ENCODE measurements at places on chromosomes 11 and 22.
A peak's percentile ranks its signal among the peaks of the same experiment; 100 is the strongest.

- ATAC-seq = no peak
These were observed 452.7 kb upstream of the CCDC179 start for GRCh38 chr11:23313001-23313400.

- peak; percentile 76 for ATAC-seq
These were observed 70.1 kb upstream of the LDLRAD3 start for GRCh38 chr11:35873721-35874120.

DNA sequence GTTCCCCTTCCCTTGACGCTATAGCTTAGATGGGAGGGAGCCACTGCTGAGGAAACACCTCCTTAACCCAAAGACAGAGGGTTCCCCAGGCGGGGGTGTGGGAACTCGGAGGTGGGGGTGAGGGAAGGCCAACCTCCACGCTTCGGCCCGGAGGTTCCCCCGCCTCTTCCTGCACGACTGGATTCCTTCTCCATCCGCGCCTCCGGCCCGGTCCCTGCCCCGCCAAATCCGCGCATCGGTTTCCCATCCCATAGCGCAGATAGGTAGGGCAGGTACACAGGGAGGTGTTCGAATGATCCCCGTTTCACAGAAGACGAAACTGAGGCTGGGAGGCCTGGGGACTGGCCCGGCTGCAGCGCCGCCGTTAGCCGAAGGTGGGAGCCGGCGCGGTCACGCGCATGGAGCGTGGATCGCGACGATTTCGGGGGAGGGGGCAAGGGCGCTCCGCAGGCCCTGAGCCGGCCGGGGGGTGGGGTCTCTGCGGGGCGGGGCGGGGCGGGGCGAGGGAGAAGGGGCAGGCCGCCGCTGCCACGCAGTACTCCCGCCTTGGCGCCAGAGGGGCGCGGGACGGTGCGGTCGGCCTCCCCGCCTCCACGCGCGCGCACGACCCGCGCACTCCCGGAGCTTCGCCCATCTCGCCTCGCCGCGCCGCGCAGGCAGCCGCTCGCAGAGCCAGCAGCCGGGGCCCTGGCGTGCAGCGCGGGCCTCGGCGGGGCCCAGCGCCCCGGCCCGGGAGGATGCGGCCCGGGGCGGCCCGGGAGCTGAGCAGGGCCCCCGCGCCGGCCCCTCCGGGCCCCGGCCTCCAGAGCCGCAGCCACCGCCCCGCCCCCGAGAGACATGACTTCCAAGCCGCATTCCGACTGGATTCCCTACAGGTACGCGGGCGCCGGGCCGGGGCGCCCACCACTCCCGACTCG, at the start of gene TUB:
Gene TUB, plus strand, starts transcription at position 538 of the 917 bp plus-strand sequence. Its CDS starts 300 bp downstream, at position 838.
- peak; percentile 7 for ATAC-seq

DNA sequence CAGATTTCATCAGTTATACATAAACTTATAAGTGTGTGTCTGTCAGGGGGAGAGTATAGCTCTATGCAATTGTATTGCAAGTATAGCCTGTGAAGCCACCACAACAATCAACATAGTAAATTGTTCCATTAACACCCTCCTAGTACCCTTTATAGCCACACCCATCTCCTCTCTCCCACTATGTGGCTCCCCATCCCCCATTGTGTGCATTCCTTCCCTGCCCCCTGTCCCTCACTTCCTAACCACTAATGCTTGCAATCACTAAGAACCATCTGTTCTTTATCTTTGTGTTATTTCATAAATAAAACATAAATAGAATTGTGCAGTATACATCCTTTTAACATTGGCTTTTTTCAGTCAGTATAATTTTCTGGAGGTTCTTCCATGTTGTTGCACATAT, 83.1 kb upstream of the SLC5A12 start:
- no peak for ATAC-seq

GRCh38 chr11:101336858-101337257, 207.2 kb upstream of the PGR start:
- no peak for ATAC-seq

DNA sequence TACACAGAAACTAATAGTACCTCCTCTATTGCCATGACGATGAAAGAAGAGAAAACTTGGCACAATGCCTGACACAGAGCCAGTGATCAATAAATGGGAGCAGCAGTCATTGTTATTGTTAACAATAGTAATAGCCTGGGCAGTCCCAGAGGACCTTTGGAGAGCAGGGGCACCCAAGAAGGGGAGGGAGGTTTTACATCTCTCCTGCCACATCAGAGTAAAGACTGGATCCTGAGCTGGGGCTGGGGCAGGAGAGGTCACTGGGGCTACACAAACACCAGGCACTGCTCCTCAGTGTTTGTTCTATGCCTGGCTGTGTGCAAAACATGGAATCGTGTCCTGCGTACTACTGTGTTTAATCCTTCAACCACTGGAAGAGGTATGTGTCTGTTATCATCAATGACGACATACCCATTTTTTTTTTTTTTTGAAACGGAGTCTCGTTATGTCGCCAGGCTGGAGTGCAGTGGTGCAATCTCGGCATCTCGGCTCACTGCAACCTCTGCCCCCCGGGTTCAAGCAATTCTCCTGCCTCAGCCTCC, 25.0 kb upstream of the CREB3L1 start:
- ATAC-seq = no peak

Measured in esophagus mucosa (tissue), 1 donor.